HS-27A (cell line): ENCODE measurements at places on chromosomes 12 and 14.

DNA sequence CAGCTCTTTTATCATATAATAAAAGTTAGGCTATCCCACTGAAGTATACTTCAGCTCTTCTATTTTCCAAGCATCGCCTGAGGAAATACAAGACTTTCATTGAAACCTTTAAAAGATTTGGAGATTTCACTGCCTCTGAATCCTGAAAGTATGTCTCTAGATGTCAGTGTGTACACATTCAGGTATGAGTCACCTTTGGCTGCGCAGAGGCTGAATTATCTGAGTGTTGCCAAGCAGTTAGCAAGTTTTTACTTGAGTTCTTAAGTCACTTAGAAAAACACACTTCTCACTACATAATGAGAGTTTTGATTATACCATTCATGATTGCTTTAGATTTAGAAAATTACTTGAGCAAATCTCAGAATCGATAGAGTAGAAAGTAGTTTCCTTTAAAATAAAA is 210.3 kb downstream of the TMTC2 start:
- DNase-seq, result no peak

GRCh38 chr14:24092505-24093206 is 1.5 kb upstream of the PCK2 start:
- no peak for DNase-seq

DNA sequence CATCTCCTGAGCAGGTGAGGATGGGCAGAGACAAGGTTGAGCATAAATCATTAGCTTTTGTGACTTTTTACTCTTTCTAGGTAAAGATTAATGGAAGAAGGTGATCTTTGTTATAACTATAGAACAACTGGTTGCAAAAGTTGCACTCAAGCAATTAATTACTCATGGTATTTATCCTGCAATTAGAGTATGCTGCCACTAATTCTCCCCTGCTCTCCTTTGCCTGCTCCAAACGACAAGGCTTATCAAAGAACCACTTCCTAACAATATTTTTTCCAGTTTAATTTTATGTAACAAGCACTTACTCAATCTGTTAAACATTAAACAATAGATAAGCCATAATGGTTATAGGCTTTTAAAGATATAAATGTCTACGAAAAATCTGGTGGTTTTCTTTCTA is 189.9 kb upstream of the PELI2 start:
- no peak for DNase-seq

GRCh38 chr12:72272091-72272661 is at the start of gene TRHDE:
TRHDE (plus strand) TSS chr12:72272370; CDS start chr12:72272644, 274 bp downstream.
- no peak for DNase-seq

DNA sequence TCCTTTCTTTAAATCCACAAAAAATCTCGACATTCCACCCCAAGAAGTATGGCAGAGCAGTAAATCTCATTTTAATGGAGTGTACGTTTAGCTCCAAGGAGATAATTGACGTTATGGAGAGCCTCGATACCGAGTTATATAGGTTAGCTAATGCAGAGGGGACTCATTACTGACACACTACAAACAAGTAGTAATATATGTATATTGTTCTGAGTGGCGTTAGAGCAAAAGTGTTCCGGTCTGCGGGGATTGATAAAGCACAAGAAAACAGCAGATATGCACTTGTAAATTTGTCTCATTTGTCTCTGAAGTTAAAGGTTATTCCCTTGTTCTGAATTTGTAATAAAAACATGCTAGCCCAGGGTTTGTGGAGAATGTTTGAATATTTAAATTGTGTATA is 84.1 kb downstream of the BCL11B start:
- DNase-seq, result no peak

GRCh38 chr12:49621651-49622500 is 1.5 kb upstream of the PRPF40B start:
- DNase-seq, result no peak

DNA sequence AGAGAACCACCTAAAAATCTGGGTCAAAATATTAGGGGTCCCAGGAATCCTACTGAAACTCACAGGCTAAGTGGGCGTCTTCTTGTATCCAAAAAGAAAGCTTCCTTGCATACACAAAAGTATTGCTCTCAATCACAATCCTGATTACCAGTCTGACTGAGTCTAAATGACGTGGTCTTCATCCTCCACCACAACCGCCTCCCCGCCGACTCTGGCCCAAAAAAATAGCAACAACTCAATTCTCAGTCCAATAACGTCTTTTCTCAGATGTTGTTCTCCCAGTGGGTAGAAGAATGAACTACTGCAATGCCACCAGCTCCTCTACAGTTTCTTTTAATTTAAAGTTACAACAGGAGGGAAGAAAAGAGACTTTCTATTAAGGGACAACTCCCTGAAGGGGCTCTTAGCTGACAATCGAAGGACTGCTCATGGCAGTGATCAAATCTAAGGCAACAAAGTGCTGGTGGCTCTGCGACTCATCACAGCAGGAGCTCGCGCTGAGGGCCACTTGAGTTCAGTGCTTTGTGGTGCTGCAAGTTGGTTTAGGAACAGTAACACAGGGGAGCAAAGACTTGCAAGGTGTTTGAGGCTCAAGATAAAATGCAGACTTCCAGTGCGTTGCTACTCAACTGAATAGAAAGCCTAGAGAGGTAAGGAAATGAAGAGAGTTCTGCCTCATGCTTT is 394.1 kb downstream of the BCAT1 start:
- no peak for DNase-seq

GRCh38 chr12:7073946-7074345 is 13.4 kb downstream of the C1S start:
- no peak for DNase-seq

DNA sequence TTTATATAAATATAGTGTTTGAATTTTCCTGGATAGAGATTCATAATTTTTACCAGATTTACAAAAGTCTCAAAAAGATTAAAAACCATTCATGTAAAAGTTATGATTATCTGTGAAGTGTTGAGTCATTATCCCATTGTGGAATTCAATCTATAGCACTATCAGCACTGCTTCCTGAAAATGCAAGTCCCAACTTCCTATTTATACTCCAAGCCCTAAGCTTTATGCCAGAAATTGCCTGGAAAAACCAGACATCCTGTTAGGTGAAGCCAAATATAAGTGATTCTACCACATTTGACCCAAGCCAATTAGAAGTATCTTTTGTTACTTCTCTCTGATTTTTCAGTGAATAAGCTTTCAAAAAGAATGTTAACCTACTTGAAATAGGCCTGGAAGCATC is 129.1 kb downstream of the GPR135 start:
- DNase-seq, result no peak

DNA sequence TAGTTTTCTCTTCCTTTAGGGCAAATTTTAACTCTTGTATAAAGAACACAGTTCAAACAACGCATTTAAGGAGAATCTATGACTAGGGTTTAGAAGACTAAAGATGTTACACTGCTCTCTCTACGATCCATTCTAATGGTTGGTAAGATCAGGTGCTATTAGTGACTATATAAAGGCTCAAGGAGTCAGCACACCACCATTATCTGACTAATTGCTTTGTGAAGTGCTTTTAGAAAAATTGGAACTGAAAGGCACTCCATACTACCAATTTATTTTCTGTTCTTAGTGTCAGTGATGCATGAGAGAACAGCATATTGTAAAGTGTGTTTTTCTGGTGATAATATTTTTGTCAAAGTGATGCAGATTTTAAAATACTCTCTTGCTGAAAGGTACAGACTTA is 136.8 kb downstream of the SYT1 start:
- no peak for DNase-seq

GRCh38 chr14:104132981-104133380 is 5.4 kb upstream of the KIF26A start:
- DNase-seq, result no peak

DNA sequence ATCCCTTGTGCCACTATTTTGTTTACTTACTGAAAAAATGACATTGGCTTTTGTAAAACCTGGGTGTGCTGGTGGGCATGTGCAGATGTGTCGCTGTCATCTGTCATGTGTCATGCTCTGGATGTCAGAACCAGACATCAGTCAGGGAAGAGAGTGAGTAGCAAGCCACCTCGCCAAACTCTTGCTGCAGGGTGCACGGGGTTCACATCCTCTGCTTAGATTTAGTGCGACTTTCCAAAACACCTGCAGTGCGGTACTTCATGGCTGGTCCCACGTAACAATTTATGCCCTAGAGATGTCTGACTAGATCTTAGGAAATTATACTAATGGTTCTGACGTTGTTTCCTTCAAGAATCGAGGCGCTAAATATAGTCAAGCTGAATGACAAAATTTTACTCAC is 106.7 kb downstream of the CRADD start:
- DNase-seq, result no peak

GRCh38 chr12:12722435-12723148 is 5.4 kb downstream of the CDKN1B start:
- DNase-seq, result no peak

GRCh38 chr12:1882850-1883470 is 35.5 kb downstream of the CACNA2D4 start:
- no peak for DNase-seq

GRCh38 chr12:55652352-55652751 is 15.7 kb downstream of the OR10P1 start:
- DNase-seq, result no peak

DNA sequence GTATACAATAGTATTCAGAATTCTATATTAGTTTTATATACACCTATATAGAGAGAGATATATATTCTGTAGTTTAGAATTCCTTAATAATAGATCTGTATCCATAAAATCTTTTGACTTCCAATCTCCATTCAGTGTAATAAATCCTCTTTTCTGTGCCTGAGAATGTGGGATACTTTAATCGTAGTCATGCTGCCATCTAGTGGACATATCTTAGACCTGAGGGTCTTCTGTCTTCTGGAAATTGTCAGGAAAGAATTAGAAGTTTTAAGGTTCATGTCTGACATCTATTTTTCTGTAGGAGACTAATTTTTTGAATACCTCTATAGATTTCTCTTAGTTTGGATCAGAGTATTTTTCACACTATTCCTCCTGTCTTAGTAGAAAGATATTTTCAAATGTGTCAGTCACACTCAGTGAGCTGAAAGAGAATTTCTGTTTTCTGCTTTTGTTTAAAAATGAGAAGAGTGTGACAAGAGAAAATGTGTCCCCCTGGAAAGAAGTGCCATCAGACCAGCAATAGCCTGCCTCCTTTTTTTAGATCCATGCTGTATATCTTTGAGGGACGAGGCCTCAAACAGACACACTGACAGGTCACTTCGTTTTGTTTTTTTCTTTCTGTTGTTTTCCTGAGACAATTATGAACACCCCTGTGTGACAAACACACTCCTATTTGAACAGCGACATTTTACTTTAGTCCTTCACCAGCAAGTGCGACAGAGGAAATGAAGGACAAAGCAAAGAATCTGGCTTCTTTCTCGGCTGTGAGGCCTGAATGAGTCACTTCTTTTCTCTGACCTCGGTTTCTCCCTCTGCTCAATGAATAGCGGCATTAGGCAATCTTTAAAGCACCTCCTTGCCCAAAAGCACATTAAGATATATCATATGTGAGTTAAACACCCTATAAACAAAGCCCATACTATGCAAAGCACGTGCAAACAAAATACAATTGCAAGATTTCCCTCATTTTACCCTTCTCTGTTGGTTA is 96.3 kb downstream of the GALC start:
- peak; percentile 24 for DNase-seq

DNA sequence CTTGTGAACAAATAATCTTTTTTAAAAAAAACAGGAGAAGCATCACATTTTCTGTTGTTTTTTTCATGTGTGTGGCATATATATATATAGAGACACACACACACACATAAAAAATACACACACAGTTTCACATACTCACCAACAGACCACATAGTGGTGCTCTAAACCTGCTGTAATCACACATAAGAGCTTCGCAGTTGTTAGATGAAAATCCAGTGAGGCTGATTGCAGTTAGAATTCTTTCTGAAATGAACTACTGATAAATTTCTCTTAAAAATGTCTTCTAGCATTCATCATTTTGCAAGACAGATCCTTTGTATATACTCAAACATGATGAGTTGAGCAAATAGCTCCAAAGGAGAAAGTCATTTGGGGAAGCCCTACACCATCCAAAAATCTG is 434.3 kb upstream of the STXBP6 start:
- DNase-seq, result no peak

- no peak for DNase-seq
Measured at GRCh38 chr14:40955131-40955505, 651.6 kb upstream of the LRFN5 start.

DNA sequence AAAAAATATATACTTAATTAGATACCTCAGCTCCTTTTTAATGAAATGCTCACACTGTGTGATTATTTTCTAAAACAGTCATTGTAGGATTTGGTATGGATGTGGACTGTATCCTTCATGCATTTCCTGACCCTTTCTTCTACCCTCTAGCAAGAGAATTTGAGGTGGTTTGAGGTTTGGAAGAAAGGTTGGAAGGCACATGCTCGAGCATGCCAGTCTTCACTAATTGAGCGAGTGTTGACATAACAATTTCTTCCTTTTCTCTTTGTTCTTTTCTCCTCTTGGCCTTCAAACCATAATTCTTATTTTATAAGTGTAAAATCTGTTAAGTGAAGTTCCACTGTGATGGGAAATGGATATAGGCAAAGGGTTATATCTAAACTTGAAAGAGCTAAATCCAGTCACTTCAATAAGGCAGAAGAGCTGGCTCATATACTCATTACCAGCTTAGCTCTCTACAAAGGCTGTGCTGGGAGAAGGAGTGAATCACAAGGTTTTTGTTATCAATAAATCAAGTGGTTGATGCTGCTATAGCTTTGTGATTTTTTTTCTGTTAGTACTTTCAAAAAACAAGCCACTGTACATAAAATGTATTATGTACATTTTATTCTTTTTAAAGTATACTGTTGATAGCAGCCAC is 16.2 kb upstream of the PTHLH start:
- DNase-seq, result no peak

DNA sequence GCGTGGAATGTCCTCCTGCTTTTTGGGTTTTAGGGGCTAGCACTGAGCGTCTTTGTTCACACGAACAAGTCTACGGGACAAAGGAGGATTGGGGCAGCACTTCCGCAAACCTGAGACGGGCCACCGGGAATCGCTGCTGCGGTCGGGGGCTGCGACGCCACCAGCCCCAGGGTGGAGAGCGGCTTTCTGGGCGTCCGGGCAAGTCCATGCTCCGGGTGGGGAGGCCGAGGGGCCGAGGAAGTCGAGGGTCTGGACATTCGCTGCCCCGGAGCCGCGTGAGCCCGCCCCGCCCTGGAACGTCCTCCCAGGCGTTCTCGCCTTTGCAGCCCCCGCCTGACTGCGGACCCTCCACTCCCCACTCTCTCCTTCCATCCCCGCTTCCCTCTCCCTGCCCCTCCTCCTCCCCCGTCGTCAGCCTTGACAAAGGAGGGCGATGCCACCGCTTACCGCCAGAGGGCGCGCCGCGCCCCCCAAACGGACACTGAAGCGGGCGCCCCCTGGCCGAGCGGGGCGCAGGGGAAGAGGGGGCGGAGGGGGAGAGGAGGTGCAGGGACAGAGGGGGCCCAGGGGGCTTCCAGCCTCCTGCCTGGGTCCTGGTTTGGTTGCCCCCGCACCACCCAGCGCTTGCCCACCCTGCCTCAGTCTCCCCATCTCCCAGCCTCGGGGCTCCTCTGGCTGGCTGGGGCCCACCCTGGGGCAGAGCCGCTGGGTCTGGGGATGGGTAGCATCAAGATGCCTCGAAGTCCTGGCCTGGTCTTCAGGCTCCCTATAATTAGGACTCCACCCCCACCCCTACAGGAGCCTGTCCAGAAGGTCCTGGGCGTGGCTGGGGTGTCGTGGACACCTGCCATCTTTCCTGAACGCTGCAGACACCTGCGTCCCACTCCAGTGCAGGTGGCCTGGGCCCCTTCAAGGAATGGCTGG is 39.1 kb upstream of the INF2 start:
- DNase-seq, result peak; percentile 8
